NCI-H2107 (cell line): ENCODE measurements at places on chromosomes 11 and 22.

DNA sequence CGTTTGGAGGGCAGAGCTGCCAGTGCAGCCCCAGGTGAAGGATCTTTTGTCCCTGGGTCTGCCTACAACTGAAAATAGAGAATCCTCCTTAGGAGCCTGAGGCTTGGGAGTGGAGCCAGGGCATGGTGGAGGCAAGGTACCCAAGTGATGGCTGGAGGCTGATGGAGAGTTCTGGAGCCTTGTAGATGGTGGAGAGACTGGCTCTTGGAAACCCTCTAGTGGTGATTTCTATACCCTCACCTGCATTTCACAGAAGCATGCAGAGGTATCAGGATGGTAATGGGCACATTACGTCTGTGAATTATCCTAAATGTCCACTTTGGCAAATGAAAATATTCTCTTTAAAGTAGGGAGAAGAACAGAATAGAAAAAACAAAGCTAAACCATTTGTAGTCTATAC, 44.4 kb downstream of the INSC start:
- no peak for DNase-seq

GRCh38 chr22:32745251-32745995, 56.1 kb upstream of the TIMP3 start:
- no peak for DNase-seq

- DNase-seq, result no peak
Measured at GRCh38 chr11:13852481-13852880, 110.0 kb upstream of the SPON1 start.

GRCh38 chr22:27480487-27480886, 321.1 kb downstream of the MN1 start:
- peak; percentile 13 for DNase-seq
